ENCODE measurements at places on chromosomes 1 and 21. TPM values are rescaled to one million over a fixed set of nuclear protein-coding genes. Genes with fewer than 3 reads are reported as not detected.
A peak's percentile ranks its signal among the peaks of the same experiment; 100 is the strongest.

FMO1 gene
- total RNA-seq: not detected

AMPD1 gene
- not detected for total RNA-seq

GALE gene
- 29.9 TPM for total RNA-seq

FAM151A gene
- not detected for total RNA-seq

HPCAL4 gene
- 0.46 TPM for total RNA-seq

TBX15 gene
- total RNA-seq: 0.42 TPM

MMP23B gene
- total RNA-seq: 19.1 TPM

GPR3 gene
- 9.4 TPM for total RNA-seq

OR2T2 gene
- total RNA-seq: not detected

DNA sequence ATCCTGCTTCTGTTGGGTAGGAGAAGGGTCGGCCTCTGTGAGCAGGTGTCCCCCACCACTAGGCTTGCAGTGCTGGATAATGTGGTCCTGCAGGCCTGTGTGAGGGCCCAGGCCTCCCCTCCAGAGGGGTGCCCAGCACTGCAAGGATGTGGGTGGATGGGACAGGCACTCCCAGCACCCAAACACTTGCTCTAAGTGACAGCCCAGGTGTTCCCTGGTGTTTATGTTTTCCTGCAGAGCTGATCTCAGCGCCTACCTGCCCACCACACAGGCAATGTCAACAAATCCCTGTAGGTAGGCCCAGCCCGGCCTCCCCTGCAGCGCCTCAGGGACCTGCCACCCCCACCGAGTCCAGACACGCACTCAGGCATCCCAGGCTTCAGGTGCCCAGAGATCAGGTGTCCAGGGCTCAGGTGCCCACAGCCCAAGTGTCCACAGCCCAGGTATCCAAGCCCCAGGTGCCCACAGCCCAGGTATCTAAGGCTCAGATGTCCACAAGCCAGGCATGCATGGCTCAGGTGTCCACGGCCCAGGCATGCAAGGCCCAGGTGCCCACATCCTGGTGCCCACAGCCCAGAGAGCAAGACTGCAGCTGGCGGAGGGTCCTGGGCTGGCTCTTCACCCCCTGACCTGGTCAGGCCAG, 59.2 kb downstream of the WNT9A start:
- peaks cover 5% of the 10 kb centered on the region for H3K4me1 ChIP-seq
- peak overlapping the region; percentile 72 for H3K4me3 ChIP-seq
- H3K36me3 ChIP-seq: no peaks in the 10 kb centered on the region

- no peak overlapping the region for H3K4me3 ChIP-seq
- no peaks in the 10 kb centered on the region for H3K4me1 ChIP-seq
- H3K36me3 ChIP-seq: no peaks in the 10 kb centered on the region
- no peaks in the 10 kb centered on the region for H3K27me3 ChIP-seq
- DNase-seq: no peak
- no peak overlapping the region for H3K27ac ChIP-seq
Measured at GRCh38 chr1:116506132-116507004, 64.5 kb downstream of the CD58 start.

DNA sequence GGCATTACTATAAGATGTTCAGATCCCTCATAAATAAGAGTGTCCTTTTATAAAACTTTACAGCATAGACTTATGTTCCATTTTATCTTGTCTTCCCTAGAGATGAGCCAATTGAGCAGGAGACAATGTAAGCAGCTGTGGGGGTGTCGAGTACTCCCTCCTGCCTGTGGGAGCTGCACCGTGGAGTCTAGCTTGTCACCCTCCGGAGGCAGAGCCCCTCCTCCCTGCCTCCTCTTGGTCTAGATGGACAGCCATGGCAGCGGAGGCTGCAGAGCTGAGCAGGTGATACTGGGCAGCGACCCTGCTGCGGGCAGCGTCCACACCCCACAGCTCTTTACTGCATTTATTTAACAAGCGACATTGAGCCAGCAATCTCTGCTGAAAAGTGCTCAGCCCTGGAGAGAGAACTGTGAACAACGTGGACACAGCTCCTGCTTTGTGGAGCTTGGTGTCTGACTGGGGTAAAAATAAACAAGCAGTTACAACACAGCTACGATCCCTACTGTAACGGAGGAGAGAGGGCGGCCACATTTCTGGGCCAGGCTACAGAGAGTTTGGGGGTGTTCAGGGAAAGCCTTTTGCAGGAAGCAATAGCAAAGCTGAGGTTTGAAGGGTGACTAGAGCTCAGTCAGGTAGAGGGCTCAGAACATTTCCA, 12.8 kb upstream of the KIF21B start:
- H3K27ac ChIP-seq: no peak overlapping the region
- H3K4me3 ChIP-seq: no peak overlapping the region
- H3K36me3 ChIP-seq: no peaks in the 10 kb centered on the region
- no peak for DNase-seq
- no peaks in the 10 kb centered on the region for H3K27me3 ChIP-seq

DNA sequence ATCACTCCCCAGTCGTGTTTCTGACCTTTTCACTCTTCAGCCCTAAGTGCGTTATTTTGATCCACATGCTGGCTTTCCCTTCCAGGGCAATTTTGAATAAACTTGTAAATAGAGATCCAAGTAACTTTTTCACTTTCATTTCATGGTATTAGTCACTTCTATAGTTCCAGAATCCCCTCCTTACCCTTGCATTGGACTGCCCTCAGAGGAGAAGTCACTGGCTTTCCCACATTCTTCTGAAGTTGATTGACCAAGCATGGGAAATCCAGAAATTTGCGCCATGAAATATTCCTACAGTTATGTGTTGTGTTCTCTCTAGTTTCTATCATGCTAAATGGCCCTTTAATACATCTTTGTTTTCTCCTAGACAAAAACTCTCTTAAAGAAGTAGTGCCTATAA, 177.3 kb upstream of the GORAB start:
- no peaks in the 10 kb centered on the region for H3K27me3 ChIP-seq
- H3K36me3 ChIP-seq: no peaks in the 10 kb centered on the region
- DNase-seq: no peak
- no peak overlapping the region for H3K27ac ChIP-seq
- no peaks in the 10 kb centered on the region for H3K4me1 ChIP-seq

DNA sequence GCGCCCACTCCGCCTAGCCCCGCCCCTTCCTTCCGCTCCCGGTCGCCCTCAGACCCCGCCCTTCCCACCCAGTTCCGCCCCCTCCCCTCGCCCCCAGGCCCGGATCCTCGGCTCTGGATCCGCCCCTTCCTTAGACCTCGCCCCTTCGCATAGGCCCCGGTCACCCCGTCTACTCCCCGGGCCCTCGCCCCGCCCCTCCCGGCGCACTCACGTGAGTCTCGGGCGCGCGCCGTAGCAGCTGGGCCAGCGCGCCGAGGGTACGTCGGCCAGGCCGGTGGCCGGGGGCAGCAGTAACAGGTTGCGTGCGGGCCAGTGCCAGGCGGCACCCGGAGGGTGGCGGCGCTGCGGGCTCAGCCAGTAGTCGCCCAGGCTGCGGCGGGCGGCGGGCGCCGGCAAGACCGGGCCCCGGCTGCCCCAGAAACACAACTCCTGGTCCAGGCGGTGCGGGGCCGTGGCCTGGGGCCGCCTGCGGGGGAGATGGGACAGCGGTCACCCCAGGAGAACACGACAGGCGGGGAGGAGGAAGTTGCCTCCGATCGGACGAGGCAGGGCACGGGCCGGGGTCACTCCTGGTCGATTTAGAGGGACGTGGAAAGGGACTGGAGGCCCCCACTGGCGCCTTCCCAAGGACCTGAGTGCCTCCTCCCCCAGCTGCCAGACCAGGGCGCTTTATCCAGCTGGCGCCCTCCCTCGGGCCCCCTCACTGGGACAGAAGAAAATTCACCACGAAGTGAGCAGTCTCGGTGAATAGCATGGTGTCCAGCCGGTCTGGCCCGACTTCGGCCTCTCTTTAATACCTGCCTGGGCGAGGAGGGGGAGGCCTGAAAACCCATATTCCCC, 10.7 kb downstream of the FAM229A start:
- H3K27ac ChIP-seq: peak overlapping the region; percentile 53
- H3K4me1 ChIP-seq: peaks cover 9% of the 10 kb centered on the region
- peak overlapping the region; percentile 48 for H3K4me3 ChIP-seq
- DNase-seq: peak; percentile 82
- no peaks in the 10 kb centered on the region for H3K36me3 ChIP-seq

DNA sequence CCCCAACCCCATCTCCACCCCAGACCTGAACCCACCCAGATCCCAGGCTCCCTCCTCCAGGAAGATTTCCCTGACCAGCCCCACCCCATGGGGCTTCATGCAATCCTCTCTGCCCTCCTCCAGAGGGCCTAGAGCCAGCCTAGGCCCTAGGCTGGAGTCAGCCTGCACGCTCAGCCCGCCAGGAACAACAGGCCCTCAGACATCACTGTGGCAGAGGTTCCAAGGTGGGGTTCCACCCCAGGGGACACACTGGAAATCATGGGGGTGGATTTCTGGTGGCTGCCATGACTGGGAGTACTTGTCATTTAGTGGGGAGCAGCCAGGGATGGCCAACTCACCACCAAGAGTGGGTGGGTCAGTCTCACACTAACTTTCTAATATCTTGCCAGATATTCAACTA, 122.0 kb downstream of the GLIS1 start:
- H3K27me3 ChIP-seq: no peaks in the 10 kb centered on the region
- H3K4me1 ChIP-seq: peaks cover 2% of the 10 kb centered on the region
- H3K27ac ChIP-seq: no peak overlapping the region
- H3K36me3 ChIP-seq: no peaks in the 10 kb centered on the region

DNA sequence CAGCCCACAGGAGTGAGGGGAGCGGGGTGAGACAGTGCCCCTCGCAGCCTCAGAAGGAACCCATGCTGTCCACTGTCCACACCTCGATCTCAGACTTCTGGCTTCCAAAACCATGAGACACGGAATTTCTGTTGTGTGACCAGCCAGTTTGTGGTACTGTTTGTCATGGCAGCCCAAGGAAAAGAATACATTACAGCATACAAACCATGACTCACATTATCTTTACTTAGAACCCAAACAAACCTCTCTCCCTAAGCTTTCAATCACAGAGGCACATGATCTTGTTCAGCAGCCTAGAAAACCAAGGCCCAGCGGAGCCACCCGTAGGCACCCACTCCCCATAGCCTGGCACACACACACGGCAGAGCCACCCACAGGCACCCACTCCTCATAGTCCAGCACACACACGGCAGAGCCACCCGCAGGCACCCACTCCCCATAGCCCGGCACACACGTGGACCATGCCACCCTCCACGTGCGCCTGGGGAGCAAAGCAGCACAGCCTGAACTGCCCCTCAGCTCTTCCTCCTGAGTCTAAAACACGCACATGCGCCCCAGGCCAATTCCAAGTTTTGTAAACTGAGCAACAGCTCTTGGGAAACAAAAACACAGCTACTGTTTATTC, 458 bp upstream of the KRTAP10-4 start:
- no peak overlapping the region for H3K27ac ChIP-seq
- peak; percentile 35 for DNase-seq
- H3K4me1 ChIP-seq: no peaks in the 10 kb centered on the region
- no peak overlapping the region for H3K4me3 ChIP-seq

Data from H1 (cell line).